ENCODE measurements at places on chromosomes 6 and 20.

DNA sequence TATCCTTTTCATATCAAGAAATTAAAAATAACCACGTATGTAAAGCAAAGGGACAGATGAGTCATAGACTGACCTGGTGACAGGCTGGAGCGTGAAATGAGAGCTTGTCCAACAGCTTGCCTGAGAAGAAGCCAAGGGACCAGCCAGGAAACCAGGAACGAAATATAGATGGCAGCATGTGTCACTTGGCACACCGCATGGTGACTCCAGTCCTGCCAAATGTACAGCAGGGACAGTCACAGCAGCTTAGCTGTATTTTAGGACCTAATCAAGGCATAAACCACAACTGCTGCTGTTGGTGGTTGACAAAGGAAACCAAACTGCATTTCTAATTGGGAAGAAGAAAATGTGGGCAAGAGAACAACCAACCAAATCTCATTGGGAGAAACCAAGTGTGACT lies 755.0 kb downstream of the TFAP2A start:
- DNase-seq: no peak

DNA sequence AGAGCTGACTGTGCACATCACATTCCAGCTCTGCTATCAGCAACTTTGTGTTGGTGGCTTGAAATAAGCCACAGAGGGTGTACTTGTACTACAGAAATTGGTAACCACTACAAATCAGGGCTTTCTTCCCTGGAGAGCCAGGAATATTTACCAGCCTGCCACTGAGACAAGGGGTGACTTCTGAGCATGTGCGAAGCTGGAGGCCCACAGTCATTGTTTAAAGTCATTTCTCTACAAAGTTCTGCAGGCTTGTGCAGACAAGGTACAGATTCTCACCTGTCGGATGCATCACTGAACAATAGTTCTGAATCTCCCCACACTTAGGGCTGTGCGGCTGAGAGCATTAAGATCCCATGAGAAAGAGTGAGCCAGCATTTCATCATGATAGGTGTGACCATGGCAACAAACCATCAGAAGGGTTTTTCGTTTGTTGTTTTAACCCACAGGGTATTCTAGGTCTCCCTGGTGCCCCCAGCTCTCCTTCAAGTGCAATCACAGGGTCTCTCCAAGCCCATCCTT lies 292.8 kb downstream of the CDC5L start:
- no peak for DNase-seq

- no peak for DNase-seq
Measured at GRCh38 chr6:84150705-84151104, 76.7 kb downstream of the CEP162 start.

- DNase-seq: no peak
Measured at GRCh38 chr6:137427656-137428290, 66.4 kb downstream of the OLIG3 start.

DNA sequence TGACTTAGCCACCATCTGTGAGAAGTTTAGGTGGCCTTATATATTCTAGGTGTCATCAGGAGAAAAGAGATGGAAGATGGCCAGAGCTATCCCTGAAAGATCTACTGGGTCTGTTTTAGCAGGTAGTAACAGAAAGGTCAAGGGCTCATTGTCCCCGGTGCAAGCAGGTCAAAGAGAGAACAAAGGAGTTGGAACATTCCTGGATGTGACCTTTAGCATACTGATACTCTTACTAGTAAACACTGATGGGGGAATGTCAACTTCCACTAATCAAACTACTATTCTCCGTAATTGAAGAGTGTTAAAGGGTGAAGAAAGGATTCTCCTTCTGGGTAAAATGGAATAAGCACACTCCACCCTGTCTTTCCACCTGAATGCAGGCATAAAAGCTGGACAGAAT lies 4.0 kb upstream of the MCUR1 start:
- DNase-seq: no peak

GRCh38 chr6:63803371-63803770 lies 167.8 kb downstream of the PHF3 start:
- no peak for DNase-seq

Data from H54 (cell line).